ENCODE measurements at places on chromosomes 5 and 9.

DNA sequence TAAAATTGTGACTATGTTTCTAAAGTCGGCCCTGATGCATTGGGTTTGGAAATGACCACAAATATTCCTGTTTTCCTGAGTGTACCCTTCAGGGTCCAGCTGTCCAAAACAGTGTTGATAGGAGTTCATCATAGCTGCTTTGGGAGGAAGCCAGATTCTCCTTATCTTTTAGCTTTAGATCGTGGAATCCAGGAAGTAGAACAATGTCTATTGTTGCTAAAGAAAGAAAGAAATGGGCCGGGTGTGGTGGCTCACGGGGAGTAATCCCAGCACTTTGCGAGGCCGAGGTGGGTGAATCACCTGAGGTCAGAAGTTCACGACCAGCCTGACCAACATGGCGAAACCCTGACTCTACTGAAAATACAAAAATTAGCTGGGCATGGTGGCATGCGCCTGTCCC lies 9.5 kb downstream of the CAVIN4 start:
- DNase-seq: no peak

GRCh38 chr5:124606543-124606942 lies 139.9 kb downstream of the ZNF608 start:
- no peak for DNase-seq

GRCh38 chr5:113166852-113167366 lies 190.3 kb downstream of the DCP2 start:
- DNase-seq: no peak

DNA sequence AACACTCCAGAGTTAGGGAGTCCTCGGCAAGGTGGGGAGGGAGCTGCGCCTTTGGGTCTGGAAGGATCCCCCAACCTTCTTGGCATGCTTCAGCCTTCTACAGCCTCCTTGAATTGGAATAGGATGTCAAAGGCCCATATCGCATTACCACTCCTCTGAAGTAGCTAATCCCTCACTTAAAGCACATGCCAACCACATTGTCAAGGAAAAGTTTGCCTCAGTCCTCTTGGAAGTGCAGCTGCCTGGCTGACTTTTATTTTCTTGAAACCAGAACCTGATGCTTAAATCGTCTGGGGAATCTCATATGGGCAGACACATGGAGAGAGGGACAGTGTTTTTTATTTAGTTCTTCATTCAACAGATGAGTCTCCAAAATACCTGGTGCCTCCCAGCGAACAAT lies 14.5 kb downstream of the CXCL14 start:
- no peak for DNase-seq

DNA sequence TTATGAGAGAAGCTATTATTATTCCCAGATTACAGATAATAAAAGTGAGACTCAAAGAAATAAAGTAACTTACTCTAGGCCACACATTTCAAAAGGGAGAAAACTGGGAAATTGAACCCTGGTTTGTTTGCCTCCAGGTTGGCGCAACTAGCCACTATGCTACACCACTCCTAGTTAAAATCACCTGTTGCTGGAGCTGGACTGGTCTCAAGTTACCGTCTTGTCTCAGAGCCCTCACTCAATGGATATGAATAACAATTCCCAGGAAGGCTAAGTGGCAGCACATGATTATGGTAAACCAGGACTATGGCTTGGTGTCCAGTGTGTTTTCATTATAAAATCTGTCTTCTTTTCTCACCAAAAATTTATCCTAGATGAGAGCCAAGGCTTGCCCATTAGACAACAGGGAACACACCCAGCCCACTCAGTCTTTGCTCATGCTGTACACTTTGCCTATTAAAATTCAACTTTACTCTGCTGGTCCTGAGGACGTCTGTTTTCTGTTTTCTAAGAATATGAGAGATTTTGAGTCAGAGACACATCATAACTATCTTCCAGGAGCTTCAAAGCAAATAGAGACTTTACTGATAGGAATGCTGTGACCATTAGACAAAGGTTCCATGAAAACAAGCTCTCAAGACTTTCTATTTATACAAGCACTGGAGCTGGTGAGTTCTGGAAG lies 58.1 kb downstream of the ADRB2 start:
- DNase-seq: no peak

DNA sequence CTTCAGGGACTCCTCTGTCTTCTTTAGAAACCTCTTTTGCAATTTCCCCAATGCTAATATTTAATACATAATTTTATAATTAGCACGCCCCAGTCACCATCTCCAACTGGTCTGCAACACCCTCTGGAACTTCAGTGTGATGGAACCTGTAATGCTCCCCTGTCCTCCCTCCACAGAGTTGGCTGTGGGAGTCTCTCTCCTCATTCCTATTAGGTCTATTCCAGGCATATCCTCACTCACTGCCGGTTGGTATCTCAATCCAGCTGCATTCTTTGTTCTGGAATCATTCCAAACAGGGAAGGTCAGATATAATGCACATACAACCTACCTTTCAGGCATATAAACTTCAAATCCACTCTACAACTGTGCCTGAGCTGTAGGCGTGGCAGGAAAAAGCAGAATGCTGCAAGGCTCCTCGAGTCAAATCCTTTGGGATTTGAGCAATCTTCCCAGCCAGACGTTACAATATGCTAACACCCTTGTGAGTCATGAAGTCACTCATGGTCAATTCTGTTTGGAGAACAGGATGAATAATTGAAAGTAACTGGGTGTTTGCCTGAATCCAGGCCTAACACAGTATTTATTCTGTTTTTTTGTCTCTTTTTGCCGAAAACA lies 293.8 kb downstream of the CWC27 start:
- DNase-seq: no peak

DNA sequence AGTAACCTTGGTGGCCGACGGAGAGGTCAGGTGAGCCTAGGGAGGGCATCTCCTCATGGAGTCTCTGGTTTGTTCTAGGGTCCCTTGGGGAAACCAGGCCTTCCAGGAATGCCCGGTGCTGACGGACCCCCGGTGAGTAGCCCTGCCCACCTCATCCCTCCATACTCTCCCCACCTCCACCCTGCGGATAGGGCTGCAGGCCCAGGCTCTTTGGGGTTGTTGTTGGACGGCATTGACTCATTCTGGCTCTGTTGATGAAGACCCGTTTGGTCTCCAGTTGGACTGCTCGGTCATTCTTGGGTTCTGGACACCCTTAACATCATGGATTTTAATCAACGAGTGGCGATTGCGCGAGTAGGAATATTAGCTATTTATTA lies 112.3 kb upstream of the FCN2 start:
- DNase-seq: no peak

GRCh38 chr5:113265190-113265589 lies 169.6 kb downstream of the TSSK1B start:
- DNase-seq: no peak

DNA sequence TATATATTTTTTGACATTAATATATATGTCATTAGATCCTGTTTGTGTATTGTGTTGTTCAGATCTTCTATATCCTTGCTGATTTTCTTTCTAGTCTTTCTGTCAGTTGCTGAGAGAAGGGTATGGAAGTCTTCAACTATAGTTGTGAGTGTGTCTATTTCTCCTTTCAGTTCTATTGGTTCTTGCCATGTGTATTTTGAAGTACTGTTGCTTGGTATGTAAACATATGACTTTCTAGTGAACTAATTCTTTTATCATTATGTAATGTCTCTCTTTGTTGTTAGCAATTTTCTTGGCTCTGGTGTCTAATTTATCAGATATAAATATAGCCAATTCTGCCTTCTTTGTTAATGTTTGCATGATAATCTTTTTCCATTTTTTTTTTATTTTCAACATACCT lies 84.3 kb upstream of the CAST start:
- DNase-seq: no peak

GRCh38 chr9:135802876-135803419 lies 101.0 kb downstream of the KCNT1 start:
- DNase-seq: no peak

DNA sequence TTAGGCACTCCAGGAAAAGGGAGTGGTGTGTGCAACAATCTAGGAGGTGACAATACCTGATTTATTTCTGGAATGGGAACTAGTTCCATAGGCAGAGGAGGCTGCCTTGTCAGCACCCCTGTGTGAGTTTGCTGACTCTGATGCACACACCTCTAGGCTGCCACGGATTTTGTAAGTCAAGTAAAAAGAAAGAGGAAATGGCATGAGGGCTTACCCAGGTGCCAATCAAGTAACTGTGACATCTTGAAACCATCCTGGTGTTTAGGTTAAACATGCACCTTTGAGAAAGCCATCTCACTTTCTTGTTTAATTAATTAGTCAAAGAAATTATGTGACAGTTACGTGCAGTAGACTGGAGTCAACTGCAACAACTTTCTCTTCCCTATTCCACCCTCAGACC lies 32.3 kb upstream of the FAM81B start:
- DNase-seq: no peak

- no peak for DNase-seq
These were observed 261.5 kb downstream of the DTWD2 start for GRCh38 chr5:118726891-118727290.

- DNase-seq: no peak
These were observed 8.9 kb downstream of the IRF1 start for GRCh38 chr5:132481596-132482211.

- DNase-seq: no peak
These were observed 1.7 kb downstream of the DNAJC25 start for GRCh38 chr9:111632695-111633388.

DNA sequence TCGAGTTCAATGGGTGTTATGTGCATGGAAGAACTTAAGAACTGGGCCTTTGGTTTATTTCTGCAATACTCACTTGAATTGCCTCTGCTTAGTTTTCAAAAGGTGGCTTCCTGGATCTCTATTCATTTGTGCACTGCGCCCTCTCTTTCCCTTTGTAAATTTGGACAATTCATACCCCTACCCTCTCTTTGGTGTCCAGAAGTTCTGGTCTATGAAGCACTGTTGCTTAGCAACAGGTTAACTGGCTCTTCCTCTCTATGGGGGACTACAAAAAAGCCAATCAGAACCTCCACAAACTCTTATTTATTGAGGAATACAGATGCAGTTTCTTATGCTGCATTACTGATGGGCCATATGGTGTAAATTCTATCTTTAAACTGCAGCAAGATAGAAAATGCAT lies 13.5 kb upstream of the FAM120A start:
- DNase-seq: no peak

DNA sequence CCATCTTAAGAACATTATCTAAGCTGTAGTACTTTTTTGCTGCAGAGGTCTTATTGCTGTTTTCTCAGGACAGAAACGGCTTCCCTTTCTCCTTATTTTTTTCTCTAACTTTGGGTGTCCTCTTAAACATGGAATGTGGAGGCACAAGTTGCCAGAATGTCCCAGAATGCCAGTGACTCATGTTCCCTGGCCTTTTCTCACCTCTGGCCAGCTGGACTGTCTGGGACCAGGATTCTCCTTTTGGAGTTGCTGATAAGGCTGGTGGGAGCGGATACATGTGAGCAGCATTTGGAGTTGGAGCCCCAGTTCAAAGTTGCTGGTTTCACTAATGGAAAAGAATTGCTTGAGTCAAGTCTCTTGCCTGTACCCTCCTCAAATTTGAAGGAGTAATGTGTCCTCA lies 112.8 kb downstream of the ARHGAP26 start:
- no peak for DNase-seq

GRCh38 chr5:10243660-10244240 lies 5.9 kb downstream of the ATPSCKMT start:
- no peak for DNase-seq

DNA sequence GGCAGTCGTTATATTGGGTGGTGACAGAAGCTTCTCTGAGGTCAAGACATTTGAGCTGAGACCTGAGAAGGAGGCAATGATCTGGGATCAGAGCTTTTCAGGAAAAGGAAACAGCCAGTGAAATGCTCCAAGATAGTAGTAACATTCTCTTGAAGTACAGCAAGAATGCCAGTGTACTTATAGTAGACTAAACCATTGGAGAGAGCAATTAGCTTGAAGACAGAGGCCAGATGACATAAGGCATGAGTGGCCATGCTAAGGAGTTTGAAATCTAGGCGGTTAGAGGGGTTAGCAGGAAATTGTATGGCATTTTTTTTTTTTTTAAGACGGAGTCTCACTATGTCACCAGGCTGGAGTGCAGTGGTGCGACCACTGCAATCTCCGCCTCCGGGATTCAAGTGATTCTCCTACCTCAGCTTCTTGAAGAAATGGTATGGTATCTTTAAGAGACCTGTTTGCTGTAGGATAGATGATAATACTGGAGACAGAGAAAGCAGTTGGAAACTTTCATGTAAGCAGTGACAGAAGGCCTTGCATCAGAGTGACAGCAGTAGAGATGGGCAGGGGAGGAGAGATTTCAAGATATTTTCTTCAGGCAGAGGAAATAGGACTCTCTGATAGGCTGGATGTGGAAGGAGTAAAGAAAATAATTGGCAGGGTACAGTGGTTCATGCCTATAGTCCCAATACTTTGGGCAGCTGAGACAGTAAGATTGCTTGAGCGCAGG lies 482.2 kb upstream of the PAPPA start:
- DNase-seq: no peak

- DNase-seq: no peak
These were observed at the start of gene PPIC for GRCh38 chr5:123036391-123037103. TSS of gene PPIC (minus strand) at chr5:123036725. CDS start at chr5:123036625, 100 bp downstream.

DNA sequence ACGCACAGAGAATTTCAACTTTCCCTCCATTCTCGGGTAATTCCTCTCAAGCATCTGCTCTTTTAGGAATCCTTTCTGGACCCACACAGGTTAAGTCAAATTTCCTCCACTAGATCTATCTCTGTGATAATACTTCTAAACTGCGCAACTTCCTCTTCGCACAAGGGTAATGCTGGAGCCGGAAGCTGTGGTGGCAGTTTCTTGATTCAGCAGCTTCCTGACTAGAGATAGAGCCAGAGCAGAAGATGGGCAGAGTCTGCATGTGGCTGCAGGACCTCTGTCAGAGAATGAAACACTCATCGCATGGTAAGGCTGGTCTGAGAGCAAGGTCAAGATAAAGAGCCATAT lies 11.1 kb upstream of the CDC42SE2 start:
- peak; percentile 88 for DNase-seq

DNA sequence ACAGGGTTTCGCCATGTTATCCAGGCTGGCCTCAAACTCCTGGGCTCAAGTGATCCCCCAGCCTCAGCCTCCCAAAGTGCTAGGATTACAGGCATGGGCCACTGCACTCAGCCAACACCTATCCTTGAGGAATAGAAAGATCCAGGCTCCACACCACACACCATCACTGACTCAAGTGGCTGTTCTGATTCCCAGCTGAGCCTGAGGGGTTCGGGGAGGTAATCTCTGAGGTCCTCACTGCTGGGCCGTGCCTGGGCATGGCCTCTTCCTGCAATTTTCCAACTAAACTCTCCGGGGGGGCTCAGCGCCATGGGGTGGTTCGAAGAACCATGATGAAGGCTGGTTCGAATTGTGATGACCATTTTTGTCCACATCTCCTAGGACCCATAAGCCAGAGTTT lies 31.0 kb upstream of the IL17B start:
- DNase-seq: no peak

GRCh38 chr5:80620211-80620610 lies 34.2 kb upstream of the MSH3 start:
- DNase-seq: no peak

GRCh38 chr9:133781828-133782135 lies 43.6 kb upstream of the SARDH start:
- DNase-seq: no peak

DNA sequence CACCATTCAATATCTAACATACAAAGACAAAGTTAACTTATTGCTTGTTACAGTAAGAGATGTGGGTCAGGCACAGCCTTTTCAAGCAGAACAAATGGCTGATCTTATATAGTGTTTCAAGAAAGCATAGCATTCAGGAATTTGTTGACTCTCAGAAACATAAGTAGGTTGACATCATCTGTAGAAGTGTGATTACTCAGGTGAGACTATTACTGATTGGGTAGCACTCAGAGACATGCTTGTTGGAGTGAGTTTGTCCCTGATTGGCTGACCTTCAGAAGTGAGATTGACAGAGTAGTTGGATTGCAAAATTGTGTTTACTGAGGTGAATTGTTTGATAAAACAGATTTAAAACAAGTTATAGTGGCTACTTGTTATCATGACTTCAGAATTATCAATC lies 30.7 kb upstream of the TNPO1 start:
- no peak for DNase-seq
